ENCODE measurements at places on chromosomes 13 and 19.
A peak's percentile ranks its signal among the peaks of the same experiment; 100 is the strongest.

DNA sequence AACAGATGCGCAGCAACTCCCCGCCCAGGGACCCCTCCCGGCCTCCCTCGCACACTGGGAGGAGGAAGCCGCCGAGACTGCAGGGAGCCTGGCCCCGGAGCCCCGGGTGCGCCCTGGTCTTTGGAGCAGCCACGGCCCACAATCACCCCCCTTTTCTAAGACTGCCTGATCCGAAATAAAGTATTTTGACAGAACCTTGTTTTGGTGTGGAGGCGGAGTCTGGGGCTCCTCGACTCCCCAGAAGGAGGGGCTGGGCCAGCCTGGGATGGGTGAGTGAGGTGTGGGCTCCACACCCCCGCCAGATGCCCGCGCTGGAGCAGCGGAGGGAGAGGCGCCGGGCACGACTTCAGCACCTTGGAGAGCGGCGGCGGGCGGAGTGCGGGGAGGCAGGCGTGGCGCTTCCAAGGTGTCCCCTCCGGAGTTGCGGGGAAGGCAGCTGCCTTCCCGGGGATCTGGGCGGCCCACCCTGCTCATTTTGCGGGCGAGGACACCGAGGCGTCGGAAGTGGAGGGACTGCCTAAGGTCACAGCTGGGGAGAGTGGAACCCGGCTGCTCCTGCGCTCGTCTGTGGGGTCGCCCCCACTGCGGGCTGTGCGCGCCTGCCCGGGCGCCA lies 9.4 kb downstream of the SIRT6 start:
- DNase-seq: peak; percentile 51

GRCh38 chr13:35894636-35895035 lies 236.5 kb downstream of the DCLK1 start:
- no peak for DNase-seq

GRCh38 chr13:50707628-50708027 lies 135.9 kb downstream of the DLEU7 start:
- DNase-seq: no peak

- DNase-seq: no peak
Measured at GRCh38 chr19:33390908-33391630, 17.6 kb downstream of the CEBPG start.

DNA sequence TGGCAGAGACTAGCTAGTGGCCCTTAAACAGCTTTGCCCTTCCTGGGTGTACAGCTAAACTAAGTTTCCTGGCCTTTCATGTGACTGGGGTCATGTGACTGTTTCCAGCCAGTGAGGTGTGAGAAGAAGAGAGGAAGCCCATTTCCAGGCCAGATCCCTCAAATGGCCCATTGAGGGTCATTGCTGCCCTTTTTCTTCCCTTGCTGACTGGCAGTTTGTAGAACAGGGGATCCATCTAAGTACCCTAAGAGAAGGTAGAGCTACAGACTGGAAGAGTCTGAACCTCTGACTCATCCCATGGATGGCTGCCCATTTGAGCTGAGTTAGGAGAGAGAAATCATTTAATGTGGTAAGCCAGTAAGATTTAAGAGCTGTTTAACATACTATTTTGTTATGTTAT lies 2.8 kb downstream of the SWSAP1 start:
- no peak for DNase-seq

DNA sequence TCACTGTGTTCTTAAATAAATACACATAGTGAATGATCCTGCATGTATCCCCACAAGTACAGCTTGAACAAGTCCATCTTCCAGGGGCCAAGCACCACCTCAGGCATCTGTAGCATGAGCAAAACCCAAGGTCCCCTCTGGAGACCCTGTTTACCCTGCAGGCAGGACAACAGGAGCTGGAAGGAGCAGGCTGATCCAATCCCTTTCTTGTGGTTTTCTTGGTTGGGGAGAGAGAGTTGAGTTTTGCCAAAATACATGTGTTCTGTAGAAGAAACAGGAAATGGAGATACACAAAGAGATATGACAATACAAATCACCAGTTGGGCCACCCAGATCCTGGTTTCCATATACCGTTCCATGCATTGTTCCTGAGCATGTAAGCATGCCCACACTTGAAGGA lies 92.8 kb downstream of the SHISA2 start:
- no peak for DNase-seq

GRCh38 chr13:46142776-46143175 lies 37.9 kb upstream of the CPB2 start:
- no peak for DNase-seq

DNA sequence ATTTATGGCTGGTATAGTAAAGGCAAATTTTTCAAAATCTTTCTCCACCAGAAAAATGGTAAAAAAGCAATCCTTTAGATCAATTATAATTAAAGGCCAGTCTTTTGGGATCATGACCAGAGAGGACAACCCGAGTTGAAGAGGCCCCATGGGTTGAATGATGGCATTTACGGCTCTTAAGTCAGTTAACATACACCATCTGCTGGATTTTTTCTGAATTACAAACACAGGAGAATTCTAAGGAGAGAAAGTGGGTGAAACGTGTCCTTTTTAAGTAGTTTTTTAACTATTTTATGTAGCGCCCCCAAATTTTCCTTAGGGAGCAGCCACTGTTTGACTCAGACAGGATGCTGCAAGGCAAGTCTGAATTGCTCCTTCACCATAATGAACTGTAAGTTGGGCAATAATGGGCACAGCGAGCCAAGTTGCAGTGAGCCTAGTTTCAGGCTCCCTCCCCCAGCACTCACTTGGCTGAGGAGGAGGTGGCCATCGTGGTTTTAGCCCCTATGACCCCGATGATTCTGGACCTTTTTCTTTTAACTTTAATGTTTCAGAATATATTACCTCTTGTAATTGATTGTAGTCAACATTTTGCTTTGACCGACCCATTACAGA lies 13.6 kb upstream of the ZNF611 start:
- DNase-seq: no peak

DNA sequence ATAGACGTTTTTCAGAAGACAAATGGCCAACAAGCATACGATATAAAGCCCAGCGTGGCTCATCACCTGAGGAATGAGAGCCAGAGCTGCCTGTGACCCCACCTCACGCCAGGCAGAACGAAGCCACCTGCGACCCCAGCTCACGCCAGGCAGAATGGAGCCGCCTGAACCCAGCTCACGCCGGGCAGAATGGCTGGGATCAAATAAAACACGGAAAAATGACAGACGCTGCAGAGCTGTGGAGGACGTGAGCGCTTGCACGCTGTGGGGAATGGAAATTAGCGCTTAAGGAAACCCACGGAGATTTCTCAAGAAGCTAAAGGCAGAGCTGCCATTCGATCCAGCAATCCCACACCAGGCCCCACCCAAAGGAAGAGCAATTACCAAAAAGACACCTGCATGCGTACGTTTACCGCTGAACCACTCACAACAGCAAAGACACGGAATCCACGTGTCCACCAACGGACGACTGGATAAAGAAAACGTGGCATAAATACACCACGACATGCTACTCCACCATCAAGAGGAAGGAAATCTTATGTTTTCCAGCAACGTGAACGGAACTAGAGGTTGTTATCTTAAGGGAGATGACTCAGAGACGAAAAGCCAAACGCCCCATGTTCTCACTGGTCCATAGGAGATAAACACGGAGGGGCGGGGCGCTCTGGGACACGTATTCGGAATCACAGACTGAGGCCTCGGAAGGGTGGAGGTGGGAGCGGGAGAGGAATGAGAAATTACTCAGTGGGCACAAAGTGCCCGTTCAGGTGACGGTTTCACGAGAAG lies 30.7 kb upstream of the C13orf46 start:
- DNase-seq: no peak

- DNase-seq: no peak
Measured at GRCh38 chr13:94263038-94263437, 216.4 kb downstream of the DCT start.

- no peak for DNase-seq
Measured at GRCh38 chr13:106507560-106508274, 27.7 kb downstream of the EFNB2 start.

GRCh38 chr19:7869453-7869909 lies 4.7 kb downstream of the PRR36 start:
- peak; percentile 58 for DNase-seq

DNA sequence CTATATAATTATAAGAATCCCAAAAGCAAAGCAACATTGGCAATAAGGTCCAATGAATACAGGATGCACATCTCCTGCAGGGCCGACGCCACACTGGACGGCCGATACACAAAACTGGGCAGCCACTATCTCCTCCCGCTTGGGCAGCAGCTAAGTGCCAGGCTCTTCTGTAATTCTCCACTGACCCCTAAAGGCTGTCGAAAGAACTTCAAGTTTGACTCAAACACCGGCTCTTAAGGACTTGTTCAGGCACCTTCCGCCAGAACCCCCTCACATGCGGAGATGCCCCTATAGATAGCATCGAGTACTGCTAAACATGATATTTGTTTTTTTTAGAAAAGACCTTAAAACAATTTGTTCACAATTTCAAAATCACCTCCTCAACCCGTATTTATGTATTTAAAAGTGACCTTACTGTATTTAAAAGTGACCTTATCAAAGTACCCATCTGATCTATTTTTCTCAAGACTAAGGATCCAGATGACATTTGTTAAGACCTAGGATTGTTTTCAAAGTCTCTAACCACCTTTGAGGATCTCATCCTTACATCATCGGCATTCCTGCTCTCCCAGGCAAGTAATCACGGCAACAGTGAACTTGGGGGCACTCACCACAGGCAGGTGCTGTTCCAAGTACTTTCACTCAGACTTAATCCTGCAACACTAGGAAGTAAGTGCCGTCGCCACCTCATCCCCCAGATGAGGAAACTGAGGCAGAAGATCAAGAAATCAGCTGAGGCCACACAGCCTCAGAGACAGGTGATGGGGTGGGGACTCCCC lies 77.8 kb downstream of the TUBGCP3 start:
- no peak for DNase-seq

GRCh38 chr13:74921326-74921725 lies 560.6 kb downstream of the TBC1D4 start:
- DNase-seq: no peak

DNA sequence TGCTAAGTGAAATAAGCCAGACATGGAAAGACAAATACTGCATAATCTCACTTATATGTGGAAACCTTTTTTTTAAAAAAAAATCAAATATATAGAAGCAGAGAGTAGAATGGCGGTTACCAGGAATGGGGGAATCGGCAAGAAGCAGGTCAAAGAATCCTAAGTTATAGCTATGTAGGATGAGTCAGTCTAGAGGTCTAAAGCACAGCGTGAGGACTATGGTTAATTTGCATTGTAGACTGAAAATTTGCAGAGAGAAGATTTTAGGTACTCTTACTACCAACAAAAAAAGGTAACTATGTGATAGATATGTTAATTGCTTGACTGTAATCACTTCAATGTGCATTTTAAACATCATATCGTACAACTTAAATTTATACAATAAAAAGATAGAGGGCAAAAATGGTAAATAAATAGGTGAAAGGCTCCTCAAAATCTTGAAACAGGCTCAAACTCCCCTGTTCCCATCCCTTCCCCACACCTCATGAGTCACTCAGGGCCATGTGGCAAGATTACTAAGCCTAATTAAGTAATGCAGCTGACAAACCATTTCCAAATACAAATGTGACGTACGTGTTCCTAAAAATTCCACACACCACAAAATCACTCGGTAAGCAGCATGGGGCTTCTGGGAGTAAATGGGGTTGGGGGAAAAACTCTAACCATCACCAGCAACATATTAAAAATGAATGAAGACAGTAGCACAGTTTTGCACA lies 159.0 kb downstream of the USP12 start:
- DNase-seq: no peak

GRCh38 chr13:28147495-28147894 lies 9.2 kb downstream of the PAN3 start:
- no peak for DNase-seq

GRCh38 chr19:46925548-46925950 lies 64.8 kb downstream of the ARHGAP35 start:
- no peak for DNase-seq

- DNase-seq: no peak
Measured at GRCh38 chr13:21973437-21974125, 302.7 kb downstream of the FGF9 start.

DNA sequence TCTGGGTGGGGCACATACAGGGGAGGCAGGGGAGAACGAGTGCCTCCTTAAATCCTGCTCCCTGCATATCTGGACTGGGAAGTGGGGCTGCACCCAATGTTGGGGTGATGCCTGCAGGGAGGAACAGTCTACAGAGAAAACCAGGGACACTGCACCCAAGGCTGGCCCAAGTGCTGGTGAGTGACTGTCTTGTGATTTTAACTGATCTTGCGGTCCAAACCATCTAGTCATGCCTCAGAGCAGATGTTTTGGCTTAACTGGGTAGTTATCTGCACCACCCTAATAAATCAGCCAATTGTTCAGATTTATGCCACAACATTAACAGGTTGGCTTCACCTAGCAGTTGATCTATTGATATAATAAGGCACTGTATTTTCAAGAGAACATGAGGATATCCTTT lies 219.2 kb upstream of the IRS2 start:
- no peak for DNase-seq

DNA sequence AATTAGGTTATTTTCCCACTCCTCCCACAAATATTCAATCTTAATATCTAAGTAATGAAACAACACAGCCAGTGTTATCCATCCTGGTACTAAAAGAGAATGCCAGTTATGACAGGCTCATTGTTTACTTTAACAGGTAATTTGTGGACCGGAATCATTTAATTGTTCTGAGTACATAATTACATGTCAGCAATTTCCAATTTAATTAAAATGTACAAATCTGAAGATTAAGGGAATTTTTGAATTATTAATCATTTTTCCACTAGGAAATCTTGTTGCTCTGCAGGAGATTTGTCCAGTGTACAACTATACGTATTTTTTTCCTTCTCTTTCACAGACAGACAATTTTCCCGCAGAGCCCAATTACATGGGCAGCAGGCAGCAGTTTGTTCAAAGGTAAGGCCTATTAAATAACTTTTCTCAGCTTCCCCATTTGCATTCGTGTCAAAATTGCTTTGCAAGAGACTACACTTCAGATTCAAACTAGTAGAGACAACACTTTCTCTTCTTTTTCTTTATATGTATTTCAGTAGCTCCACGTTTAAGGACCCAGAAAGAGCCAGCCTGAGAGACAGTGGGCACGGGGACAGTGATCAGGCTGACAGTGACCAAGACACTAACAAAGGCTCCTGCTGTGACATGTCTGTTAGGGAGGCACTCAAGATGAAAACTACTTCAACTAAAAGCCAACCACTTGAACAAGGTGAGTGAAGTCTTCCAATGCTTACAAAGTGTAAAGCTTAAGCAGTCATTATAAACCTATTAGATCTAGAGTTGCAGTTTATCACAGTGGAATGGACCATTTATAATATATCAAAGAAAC lies 34.8 kb downstream of the PCDH17 start:
- no peak for DNase-seq

- no peak for DNase-seq
Measured at GRCh38 chr13:39835253-39835652, 179.8 kb downstream of the COG6 start.

GRCh38 chr13:27583645-27584044 lies 36.7 kb downstream of the LNX2 start:
- DNase-seq: no peak

Data from stimulated activated CD8-positive, alpha-beta memory T cell treated with anti-CD3 and anti-CD28 coated beads, Interleukin-4, amount 100 ng/mL, for 24 hours (primary cell).